BJ (cell line): ENCODE measurements at places on chromosomes 12 and 14.

GRCh38 chr14:100673807-100674154 lies 52.9 kb upstream of the DLK1 start:
- no peak for DNase-seq

DNA sequence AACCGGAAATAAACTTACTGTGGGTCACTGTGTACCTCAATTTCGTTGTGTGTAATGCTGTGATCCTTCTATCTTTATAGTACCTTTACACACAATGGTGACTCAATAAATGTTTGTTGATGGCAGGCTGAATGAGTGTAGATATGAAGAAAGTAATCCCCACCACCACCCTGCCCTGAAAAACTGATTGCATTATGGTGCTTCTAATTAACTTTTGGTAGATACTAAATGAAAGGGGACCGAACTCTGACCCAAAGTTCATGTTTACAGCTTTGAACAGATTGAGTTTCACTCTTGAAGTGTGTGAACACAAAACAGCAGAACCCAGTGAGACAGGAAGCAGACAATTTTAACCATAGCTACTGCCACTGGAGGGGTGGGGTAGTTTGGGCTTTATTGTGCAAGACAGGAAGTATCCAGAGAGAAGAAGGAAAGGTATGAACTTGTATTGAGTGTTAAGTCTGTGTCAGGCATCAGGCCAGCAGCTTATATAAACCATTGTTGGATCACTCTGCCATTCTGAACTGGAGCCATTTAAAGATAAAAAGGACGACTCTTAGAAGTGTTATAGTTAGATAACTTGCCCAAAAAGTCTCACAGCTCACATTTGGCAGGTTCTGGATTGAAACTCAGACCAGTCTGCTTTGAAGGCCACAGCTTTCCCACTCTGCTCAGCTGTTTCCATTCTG lies 197.0 kb upstream of the AMIGO2 start:
- peak; percentile 24 for DNase-seq

GRCh38 chr12:64170024-64170423 lies 52.1 kb downstream of the KICS2 start:
- DNase-seq, result no peak

GRCh38 chr12:71007781-71008404 lies 87.4 kb upstream of the PTPRR start:
- no peak for DNase-seq

DNA sequence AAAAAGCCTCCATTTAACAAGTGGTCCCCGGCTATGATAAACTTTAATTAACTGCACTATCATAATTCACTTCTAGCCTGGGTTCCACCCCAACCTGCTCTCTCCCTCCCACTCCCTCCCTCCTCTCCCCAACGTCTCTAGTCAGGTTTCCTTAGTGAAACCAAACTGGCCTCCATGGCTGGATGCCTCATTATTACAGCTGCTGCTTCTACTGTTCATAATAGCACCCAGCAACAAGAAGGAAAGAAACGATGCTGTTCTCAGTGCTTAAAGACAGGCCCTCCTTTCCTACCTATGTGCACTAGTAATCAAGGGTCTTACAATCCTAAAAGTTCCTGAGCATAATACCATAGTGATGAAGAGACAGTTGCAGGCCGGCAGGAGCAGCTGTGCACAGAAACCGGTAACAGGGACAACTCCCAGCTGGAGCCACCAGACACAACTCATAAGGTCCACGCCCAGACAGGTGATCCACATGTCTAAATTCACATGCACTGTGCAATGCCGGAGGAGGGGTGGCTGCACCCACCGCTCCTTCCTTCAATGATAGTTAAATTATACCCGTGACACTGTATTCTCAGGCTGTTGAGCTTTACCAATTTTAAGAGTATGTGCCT lies 6.2 kb downstream of the IRF2BPL start:
- no peak for DNase-seq

GRCh38 chr12:6438345-6438744 lies 6.4 kb upstream of the CD27 start:
- no peak for DNase-seq

DNA sequence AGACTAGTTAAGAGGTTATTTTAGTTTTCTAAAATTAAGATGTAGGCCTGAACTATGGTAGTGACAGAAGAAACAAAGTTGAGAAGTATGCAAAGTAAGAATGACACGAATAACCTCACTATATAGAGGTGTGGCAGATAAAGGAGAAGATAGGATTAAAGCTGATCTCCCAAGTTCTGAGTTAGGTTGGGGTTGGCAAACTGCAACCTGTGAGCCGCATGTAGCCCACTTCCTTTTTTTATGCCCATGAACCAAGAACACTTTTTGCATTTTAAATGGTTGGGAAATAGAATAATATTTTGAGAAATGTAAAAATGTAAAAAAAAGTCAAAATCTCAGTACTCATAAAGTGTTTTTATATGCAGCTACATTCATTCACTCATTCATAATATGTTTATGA lies 34.3 kb downstream of the KTN1 start:
- no peak for DNase-seq

GRCh38 chr12:72219937-72220336 lies 52.2 kb upstream of the TRHDE start:
- DNase-seq, result no peak

DNA sequence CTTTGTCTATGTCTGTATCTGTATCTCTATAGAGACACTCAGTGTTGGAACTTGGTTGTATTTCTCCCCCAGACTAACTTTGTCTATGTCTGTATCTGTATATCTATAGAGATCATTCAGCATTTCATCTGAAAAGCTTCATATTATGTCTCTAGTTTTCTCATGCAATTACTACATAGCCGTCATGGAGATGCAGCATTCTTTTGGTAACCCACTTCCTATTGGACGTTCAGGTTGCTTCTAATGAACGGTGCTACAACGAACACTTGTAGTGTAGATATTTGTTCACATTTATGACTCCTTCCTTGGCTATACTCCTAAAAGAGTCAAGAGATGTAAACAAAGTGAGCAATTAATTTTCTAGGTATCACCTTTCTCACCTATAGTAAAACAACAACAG lies 81.5 kb upstream of the KCNA1 start:
- DNase-seq, result no peak

DNA sequence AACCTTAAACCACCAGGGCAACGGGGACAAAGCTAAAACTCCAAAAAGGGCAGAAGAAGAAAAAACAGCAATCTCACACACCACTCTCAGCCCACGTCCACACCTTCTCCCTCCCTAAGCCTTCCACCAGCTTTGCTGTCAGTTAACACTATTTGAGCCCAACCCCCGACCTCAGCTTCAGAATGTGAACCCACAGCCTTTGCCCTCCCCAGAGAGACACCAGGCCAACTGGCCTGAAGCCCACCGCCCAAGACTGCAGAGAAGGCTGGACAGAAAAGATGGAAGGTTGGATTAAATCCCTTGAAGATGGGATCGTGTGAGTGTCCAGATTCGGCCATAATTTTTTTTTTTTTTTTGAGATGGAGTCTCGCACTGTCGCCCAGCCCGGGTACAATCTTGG lies 22.4 kb downstream of the IRF2BPL start:
- no peak for DNase-seq

DNA sequence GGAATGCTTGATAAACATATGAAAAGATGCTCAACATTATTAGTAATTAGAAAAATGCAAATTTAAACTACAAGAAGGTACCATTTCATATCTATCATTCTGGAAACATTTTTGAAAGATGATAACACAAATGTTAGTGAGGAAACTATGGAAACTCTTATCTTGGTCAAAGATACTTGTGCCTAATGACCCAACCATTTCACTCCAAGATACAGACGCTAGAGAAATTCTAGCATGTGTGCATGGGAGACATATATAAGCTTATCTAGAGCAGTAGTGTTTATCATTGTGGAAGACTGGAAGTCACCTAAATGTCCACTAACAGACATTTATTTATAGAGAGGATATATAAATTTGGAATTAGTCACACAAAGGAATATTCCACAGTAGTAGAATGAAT lies 143.1 kb upstream of the HMGA2 start:
- no peak for DNase-seq

GRCh38 chr12:125652681-125653080 lies 587.4 kb downstream of the AACS start:
- no peak for DNase-seq

- DNase-seq, result no peak
Observed at GRCh38 chr14:30874999-30875787, 834 bp downstream of the COCH start.

DNA sequence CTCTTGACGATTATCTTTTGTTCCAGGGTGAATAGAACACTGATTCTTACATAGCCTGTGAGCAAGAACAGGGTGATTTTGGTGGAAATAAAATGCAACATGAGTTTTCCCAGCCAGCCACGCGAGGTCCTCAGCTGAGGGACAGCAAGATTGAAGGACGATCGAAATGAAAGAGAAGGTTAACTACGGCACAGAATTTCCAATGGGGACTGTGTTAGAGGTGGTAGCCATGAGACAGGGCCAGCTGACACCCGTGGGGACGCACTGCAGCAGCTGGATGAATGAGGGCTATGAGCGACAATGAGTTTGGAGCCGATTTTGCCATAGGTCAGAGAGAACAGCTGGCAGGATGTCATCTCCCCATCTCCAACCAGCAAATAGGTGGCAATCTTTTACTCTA lies 243.4 kb upstream of the PELI2 start:
- no peak for DNase-seq

DNA sequence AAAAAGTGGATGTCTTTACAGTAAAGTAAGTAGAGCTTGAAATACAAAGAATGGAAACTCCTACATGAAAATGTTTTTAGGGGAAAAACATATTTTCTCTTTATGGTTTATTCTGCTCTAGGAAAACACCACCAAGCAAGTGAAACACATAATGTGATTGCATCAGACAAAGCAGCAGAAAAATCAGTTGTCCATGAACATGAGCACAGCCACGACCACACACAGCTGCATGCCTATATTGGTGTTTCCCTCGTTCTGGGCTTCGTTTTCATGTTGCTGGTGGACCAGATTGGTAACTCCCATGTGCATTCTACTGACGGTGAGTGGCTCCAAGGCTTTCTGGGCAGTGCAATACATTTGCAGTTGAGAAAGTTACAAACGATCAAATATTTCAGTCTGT lies 42.6 kb upstream of the PLEKHD1 start:
- no peak for DNase-seq

DNA sequence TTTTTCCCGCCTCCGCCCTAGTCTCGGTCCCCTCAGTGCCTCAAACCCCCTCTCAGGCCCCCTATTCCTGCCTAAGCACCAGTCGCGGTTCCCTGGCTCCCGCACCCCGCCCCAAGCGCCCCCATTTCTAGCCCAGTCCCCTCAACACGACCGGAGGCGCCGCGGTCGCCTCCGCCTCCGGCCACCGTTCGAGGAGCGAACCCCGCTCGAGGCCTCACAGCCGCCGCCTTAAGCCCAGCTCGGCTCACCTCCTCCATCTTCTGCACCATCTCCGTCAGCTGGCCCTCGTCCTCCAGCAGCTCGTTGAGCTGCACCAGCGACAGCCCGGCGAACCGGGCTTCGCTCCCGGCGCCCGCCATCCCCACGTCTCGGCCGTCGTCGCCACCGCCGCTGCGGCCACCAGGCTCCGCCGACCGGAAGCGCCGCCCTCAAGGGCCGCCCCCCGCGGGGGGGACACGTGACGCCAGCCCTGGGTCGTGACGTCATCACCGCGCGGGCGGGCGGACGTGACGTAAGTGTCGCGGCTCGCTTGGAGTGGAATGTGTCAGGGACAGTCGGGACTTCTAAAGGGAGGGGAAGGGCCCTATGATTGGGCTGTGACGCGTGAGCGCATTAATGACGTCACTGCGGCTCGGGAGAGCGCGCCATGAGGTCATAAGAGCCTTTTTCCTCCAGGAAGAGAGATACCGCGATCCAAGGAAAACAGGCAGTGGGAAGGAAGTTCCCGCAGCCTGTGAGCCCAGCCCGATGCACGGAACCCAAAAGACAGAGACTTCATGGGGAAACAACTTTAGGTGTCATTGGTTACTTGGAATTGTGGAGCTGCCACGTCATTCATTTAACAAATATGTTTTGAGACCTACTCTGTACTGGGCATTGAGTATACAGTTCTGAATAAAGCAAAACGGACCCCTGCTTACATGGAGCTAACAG lies at the start of gene VPS37B:
Gene VPS37B, minus strand, starts transcription at position 421 of the 933 bp plus-strand sequence. Its CDS starts 62 bp downstream, at position 359.
- no peak for DNase-seq

- no peak for DNase-seq
Observed at GRCh38 chr12:119780786-119781434, 96.2 kb downstream of the CIT start.

DNA sequence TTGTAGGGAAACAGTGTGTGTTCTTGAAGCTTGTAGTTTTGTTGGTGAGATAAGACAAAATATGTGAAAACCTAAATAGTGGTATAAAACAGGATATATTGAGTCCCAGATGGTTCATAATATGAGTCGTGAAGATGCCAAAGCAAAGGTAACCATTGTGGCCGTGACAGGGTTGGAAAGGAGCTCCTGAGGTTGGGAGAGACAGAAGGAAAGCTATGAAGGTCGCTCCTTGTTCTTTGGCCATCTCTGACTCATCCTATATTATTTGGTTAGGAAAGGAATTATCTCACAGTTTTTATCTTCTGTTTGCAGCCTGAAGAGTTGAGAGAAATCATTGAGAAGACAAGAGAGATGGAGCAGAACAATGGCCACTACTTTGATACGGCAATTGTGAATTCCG lies 27.1 kb downstream of the ATP6V1D start:
- no peak for DNase-seq

GRCh38 chr12:10363914-10364814 lies 25.7 kb downstream of the KLRK1 start:
- DNase-seq, result no peak

GRCh38 chr12:50119387-50119786 lies 7.4 kb downstream of the COX14 start:
- DNase-seq, result no peak

GRCh38 chr12:132227782-132228475 lies 83.7 kb downstream of the NOC4L start:
- DNase-seq, result no peak

DNA sequence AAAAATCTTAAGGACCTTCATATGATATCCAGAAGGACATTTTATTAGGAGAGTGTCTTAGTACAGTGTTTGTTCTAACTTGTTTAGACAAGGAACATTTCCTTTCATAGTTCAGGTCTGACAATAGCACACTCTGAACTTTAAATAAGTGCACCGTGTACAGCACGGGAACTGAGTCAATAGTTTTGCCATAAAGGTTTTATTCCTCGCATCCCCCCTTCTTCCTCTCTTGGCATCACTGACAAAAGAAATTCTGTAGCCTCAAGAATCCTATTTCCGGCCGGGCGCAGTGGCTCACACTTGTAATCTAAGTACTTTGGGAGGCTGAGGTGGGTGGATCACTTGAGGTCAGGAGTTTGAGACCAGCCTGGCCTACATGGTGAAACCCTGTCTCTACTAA lies 58.3 kb downstream of the TMCC3 start:
- DNase-seq, result no peak

- no peak for DNase-seq
Observed at GRCh38 chr12:68482014-68482413, 128.7 kb upstream of the RAP1B start.

DNA sequence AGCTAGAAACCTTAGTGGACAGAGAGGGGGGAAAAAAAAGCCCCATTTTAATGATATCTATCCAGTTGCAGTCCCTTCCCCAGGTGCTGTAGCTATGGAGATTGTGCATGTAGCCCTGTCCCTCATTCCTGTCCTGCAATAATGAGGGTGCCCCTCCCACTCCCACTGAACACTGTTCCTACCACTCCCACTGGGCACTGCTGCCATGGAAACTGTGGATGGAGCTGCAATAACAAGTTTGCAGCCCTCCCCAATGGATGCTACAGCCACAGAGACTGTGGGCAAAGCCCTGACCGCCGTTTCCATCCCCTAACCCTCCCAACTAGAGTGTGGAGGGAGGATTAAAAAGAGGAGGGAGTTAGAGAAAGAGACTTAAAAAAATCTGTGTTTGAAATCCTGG lies 238.3 kb downstream of the FUT8 start:
- no peak for DNase-seq
